ENCODE measurements at places on chromosomes 1 and 21. TPM values are rescaled to one million over a fixed set of nuclear protein-coding genes. Genes with fewer than 3 reads are reported as not detected.

FABP3 gene
- total RNA-seq, result not detected

TTC34 gene
- total RNA-seq, result 1.3 TPM

RHD gene
- not detected for total RNA-seq

PLA2G2F gene
- not detected for total RNA-seq

DNA sequence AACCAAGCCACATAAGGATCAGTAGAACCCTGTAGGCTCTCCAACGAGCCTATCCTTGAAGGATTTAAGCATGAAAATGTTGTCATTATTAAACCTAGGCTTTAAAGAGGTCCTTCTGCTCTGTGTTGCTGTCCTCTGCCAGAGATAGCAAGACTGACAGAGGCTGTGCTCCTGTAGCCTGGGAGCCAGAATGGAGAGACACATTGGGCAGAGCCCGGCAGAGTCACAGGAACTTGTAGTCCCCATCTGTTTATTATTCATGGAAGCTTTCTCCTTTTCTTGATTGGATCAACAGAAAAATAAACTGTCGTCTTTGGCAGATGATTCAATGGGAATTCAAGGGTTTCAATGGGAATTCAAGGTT is 19.2 kb upstream of the SLAMF1 start:
- no peak for DNase-seq

- DNase-seq, result no peak
Observed at GRCh38 chr1:40847023-40847745, 15.0 kb downstream of the CITED4 start.

DNA sequence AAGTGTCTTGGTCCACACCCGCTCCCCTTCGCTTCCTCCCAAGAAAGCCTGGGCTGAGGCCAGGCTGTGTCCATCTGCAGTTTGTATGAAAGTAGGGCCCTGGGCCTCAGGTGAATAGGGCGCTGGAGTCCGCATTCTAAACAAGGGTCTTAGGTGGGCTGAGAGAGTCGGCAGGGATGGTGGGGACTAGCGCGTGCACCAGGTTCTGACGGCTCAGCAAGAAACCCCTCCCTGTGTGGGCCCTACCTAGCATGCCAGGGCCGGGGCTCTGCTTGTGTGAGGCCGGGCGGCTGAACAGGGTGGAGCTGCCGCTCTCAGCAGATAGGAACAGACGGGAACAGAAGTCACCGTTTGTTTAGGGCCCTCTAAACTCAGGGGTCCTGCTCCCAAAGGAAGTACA is 1.7 kb downstream of the ACTRT2 start:
- DNase-seq, result no peak

DNA sequence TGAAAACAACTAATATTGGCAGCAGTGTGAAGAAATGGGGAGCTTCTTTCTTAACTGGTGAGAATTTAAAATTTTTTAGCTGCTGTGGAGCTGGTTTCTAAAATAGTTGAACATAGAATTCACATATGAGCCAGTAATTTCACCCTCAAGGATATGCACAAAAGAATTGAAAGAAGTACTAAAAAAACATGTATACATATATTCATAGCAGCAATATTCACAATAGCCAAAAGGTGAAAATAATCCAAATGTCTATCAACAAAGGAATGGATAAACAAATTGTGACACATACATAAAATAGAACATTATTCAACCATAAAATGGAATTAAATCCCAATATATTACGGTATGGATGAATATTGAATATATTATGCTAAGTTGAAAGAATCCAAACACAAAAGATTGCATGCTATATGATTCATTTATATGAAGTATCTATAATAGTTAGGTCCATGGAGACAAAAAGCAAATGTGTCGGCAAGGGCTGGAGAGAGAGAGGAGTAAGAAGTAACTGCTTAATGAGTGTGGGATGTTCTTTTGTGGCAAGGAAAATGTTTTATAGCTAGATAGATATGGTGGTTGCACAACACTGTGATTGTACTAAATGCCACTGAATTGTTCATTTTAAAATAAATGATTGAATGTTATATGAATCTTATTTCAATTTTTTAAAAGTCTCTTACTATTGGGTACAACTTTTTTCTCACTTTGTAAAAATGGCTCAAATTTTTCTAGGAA is 14.8 kb upstream of the COL11A1 start:
- no peak for DNase-seq

- DNase-seq, result no peak
Observed at GRCh38 chr1:39795651-39796050, 7.0 kb upstream of the BMP8B start.

Data from activated CD4-positive, alpha-beta T cell treated with anti-CD3 and anti-CD28 coated beads for 36 hours (primary cell).